ENCODE measurements at places on chromosomes 7 and 10.

DNA sequence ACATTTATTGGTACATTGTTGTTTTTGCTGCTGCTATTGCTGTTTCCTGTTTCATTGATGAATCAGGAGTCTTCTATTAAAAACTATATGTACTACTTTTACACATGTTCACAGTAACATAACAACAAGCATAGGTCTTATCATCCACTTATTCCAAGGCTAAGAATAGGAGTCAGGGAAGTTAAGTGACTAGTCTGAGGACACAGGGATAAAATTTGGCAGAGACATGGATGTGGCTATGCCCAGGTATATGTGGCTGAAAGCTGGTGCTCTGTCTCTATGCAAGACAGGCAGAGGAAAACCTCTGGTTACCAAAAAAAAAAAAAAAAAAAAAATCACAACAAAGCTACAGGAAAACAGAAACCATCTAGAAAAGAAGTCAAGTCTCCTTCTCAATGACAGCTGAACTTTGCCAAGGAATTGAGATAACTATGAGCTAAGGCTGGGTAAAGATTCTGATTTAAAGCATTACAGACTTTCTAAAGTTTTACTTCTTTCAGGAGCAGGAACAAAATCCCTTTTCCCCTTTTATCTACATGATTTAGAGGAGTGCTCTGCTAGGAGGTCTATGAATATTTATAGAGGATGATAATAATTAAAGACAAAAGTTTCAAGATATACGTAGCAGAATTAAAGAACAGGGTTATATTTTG lies 70.0 kb downstream of the GPR141 start:
- DNase-seq = no peak

DNA sequence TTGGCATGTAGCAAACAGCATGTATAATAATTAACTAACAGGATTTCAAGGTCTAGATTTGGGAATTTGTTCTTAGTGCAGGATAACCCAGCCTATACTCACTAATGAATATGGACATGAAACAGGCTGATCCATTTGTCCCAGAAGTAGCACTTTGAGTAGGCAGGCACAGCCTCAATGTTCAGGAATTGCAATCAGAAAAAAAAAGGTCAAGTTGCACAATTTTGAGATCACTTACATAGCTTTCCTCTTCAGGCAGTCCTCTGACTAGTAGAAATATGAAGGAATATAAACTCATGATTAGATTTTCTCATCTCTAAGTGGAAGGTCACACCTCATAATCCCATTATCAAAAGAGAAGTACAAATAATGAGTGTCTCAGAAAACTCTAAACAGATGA lies 921.4 kb upstream of the CELF2 start:
- DNase-seq = no peak

DNA sequence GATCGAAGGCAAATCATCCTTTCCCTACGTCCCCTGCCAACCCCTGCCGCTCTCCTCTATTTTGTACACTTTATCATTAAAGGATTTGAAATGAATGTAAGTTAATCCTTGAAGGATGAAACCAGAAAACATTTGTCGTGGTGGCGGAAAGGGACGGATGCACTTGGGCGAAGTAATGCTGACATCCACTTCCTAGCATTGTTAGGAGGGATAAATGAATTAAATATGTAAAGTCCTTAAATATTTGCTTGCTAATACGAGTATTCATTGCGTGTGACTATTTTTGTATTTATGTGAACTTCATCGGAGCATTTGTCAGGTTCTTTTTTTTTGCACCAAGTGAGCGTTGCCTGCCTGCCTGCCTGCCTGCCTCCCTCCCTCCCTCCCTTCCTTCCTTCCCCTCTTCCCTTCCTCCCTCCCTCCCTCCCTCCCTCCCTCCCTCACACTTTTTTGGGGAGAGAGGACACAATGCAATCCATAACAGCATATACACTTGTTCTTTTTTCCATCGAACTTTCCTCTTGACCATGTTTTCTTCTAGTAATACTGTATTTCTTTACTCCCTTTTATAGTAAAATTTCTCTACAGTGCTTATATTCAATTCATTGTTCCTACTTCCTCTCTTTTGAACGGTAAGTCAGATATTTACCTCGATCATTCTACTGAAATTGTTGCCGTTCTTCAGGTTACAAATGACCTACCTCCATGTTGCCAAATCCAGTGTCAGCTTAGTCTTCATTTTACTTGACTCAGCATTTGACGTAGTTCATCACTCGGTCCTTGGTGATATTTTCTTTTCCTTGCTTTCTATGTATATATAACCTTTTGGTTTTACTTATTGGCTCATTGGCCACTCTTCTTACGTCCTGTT lies 831 bp downstream of the CCDC7 start:
- peak; percentile 14 for DNase-seq

GRCh38 chr10:104867966-104868598 lies 227.0 kb downstream of the SORCS3 start:
- no peak for DNase-seq

GRCh38 chr7:42232275-42232674 lies 4.7 kb downstream of the GLI3 start:
- no peak for DNase-seq

- no peak for DNase-seq
Measured at GRCh38 chr10:35341521-35341920, 5.2 kb downstream of the CCNY start.

DNA sequence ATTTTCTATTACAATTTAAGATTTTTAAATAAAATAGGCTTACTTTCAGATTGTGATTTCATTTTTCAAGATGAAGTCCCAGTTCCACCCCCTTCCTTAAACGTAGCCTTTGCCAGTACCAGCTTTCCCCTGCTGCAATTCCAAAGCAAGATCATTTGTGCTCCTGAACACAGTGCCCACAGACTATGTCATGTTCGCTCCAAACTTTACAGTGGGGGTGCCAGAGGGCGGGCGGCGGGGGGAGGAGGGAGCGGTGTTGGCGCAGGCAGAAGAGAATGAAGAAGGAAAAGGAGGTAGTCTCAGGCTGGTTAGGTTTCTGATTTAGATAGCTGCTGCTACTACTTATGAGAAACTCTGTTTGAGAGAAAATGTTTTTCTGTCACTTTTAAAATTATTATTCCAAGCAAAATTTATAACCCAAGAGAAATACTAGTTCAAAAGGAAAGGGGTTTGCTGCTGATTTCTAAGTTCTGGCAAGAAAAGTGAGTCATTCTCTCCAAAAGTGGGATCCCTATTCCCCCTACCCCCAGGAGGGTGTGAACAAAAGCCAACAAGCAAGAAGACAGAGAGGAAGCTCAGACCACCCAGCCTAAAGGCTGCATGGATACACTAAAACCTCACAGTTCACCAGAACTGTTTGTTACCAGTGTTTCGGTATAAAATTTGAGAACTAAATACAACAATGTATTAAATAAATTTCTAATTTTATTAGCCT lies 109.6 kb downstream of the SRPK2 start:
- no peak for DNase-seq

Data from SHP77 treated with DMSO at 0.1 percent for 48 hours (cell line).